ENCODE measurements at places on chromosomes 6 and 20.

GRCh38 chr6:8082572-8082953 lies 18.4 kb upstream of the BLOC1S5 start:
- no peak for DNase-seq

DNA sequence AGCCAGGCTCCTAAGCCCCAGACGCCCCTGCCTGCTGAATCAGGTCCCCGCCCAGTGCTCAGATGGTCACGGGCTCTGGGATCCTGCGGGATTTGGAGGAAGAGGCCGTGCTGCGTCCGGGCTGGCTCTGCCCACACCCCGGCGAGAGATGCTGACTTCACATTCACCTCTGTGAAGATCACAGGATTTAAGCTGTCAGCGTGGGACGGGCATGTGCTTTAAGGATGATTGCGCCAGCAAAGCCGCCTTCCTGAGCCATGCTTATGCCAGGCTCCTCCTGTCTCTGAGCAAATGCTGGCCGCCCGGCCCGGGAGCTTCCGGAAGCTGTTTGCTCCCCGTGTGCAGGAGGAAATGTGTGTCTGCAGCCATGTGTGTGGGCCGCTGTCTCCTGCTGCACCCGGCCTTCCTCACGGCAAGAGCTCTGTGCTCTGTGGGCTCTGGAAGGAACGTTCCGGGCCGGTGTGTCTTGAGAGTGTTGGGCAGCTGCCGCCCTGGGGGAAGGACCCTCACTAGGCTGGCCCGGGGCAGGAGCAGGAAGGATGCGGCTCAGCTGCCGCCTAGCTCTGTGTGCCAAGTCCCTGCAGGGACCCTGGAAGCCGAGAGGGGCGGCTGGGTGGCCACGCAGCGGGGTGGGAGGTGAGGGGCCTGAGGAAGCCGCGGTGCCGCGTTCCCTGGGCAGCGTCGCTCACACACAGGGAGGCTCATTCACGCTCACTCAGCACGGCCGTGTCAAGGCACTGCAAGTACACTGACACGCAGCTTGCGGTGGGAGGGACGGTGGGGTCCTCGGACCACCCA lies 19.0 kb upstream of the BHLHE23 start:
- no peak for DNase-seq

GRCh38 chr6:16700202-16700915 lies 60.9 kb downstream of the ATXN1 start:
- DNase-seq, result peak; percentile 39

- DNase-seq, result peak; percentile 37
These were observed 183.2 kb downstream of the SIM1 start for GRCh38 chr6:100281471-100281901.

DNA sequence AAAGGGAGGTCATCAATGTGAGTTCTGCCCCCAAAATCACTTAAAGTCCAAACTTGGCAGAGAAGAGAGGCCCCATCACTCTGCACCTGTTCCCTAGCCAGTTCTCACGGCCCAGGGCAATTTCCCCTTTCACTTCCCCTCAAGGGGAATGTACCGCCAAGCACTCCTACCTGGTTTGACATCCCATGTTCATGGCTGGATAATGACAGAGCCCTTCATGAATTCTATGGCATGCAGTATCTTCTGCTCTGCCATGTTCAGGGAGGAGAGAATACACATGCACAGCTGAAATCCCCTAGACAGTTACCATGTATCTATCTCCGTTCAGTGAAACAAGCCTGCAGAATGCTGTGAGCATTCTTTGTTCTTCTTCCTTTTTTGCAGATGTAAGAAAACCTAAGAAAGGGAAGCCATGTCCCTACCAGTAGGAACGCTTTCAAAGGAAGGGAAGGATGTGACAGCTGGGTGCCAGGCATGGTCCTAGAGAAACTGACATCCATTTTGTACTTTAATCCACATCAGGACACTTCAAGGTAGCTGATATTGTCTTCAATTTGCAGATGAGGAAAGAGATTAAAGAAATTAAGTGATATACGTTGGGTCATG lies 79.8 kb upstream of the ARID1B start:
- no peak for DNase-seq

DNA sequence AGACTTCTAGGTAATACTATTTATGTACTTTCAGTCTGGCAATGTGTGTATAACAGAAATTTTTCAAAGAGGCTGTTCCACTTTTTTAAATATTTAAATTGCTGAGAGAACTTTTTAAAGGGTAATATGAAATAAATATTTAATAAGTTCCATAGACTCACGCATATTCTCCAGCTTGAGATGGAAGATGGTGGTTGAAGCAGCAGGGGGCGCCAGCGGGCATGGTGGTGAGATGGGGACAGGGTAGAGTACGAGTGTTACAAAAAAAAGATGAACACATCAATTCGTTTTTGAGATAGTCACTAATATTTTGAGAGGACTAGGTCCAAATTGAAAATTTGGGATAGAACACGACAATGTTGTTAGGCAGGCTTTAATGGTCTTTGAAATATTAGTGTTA lies 68.4 kb downstream of the RSPO3 start:
- DNase-seq, result peak; percentile 45

GRCh38 chr6:3287308-3287707 lies 28.6 kb downstream of the PSMG4 start:
- no peak for DNase-seq

- DNase-seq, result no peak
These were observed 36.1 kb downstream of the GMPR start for GRCh38 chr6:16274483-16274882.

GRCh38 chr20:1335961-1336698 lies 7.2 kb upstream of the SDCBP2 start:
- no peak for DNase-seq

- DNase-seq, result no peak
These were observed 262.9 kb upstream of the BTBD3 start for GRCh38 chr20:11654766-11655165.

GRCh38 chr20:24942679-24943078 lies 6.4 kb upstream of the CST7 start:
- DNase-seq, result no peak

DNA sequence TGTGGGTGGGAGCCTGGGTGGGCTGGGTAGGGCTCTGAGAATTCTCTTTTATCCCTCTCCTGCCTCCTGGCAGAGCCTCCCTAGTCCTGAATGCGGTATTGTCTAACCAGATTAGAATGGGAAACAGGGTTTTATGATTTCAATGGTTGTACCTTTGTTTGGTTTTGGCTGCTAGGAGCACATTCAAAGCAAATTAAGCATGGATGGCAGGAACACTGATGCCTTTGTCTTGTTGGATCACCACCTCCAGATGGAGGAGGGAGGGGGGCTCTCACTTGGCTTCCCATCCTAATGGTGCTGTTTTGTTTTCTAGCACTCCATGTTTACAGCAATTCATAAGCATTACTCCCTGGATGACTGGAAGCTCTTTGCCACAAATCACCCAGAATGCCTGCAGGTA lies 11.6 kb downstream of the GMPR start:
- no peak for DNase-seq

DNA sequence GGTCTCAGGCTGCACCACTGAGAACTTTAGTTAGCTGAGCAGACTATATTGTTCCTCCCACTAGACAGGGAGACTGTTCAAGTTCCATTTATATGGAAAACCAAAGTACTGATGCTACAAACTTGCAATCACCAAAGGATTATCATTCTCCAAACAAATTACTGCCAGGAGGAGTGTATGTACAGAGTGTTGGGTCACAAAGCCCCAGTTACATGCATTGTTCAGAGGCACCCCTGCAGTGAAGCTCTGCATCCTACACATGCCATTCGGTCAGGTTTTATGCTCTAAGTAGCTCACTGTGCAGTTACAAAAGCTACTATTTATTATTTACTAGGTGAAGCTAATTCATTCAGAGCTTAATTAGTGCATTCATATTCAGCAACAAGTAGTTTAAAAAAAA lies 75.8 kb downstream of the SMLR1 start:
- DNase-seq, result no peak

DNA sequence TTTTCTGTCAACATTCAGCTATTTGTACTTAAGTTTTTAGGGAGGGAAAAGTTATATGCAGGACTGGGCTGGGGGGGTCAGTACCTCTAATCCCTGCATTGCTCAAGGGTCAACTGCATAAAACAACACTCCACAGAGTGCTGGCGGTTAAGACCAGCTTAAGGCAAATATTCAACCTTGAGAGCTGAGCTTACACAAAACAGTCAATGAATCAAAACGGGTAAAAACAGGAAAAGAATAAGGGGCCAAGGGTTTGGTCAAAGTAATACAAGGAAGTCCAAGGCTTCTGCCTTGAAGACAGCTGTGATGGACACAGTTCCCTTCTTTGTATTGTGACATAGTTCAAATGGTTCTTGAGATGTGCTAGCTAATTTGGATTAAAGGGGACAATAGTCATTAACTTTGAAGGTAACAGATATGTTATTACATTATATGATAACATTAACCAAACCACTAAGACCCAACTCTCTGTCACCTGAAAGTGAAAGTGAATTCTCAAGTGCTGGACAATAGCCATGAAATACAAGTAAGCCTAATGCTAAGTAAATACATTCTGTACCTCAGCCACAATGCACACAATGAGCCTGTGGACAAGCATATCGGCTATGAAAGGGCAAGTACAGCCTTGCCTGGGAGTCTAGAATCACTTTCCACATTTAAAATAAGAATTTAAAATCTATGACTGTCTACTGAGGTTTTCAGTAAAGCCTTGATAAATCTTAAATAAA lies 106.8 kb downstream of the PDE10A start:
- DNase-seq, result no peak

DNA sequence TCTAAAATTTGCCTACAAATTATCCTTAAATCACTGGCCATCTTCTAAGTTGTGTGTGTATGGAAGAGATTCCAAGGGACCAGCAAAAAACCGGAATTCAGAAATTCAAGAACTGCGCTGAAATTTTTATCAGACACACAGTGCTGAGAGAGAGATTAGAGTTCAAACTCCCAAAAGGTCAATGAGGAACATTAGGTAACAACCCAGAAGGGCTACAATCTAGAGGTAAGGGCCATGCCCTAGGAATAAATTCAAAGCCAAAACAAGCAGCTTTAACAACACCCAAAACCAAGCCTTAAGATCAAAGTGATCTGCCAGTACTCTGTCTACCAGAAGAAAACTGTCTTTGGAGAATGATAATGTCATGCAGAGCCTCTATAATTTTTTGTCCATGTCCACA lies 17.8 kb downstream of the SRSF12 start:
- no peak for DNase-seq

- DNase-seq, result no peak
These were observed 76.5 kb downstream of the TULP4 start for GRCh38 chr6:158388727-158389126.
